ENCODE measurements at places on chromosomes 12 and 14.

DNA sequence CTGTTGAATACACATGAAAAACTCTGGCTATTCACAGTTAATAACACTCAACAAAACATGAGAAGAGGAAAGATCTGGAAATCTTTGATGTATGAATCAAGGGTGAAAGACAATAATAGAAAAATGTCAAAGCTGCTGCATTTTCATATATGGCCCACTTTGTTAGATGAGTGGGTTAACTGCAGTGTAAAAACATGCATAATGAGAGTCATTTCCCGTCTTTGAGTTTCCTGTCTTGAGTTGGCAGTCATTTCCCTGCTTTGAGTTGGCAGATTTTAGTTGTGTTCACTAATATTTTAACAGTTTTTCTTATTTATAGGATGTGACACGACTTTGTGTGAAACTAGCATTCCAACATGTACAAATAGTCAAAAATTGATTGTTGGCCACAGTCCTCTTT is 87.9 kb upstream of the PTPRQ start:
- no peak for DNase-seq

DNA sequence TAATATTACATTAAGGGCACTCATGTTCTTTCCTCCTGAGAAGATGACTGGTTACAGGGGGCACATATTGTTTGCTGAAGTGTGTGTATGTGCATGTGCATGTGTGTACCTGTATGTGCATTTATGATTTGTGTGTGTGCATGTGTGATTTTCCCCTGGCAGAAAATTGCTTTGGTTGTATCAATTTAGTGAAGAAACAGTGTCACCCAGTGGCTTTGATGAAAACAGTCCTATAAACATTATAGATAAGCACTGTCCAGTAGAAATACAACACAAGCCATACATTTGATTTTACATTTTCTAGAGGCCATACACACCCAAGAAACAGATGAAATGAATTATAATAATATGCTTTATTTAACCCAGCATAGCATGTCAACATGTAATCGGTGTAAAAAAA is 8.6 kb downstream of the PDE3A start:
- no peak for DNase-seq

DNA sequence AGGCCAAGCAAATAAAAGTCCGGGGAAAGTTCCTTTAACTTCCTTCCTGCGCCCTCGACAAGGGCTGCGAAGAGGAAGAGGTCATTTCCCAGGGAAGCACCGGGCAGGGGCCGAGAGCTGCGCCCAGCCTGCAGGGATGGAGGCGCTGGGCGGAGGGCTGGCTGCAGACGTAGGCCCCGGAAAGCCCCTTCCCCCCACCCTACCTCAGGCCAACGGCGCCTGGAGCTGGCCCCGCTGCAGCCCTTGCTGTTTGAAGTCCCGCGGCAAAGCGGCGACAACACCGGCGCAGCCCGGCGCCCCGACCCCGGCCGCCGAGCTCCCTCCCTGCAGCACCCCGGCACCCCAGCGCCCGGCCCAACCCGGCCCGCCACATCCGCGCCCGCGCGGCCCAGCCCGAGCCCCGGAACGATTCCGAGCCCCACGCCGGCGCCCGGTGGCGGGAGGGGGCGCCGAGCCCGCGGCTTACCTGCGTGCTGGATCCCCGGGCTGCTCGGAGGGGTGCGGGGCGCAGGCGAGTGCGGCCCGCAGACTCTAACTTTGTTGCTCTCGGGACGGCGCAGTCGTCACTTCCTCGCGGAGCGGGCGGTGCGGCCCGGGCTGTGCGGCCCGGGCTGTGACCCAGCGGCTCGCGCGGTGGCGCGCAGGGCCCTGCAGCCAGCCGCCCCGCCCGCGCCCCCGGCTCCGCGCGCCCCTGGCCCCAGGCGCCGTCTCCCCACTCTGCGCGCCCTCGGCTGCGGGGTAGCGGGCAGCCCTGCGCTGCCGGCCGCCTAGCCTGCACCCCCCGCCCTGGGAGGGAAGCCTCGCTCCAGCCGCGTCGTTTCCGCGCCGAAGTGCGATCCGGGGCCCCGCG is 64.8 kb upstream of the PTGR2 start:
- DNase-seq, result peak; percentile 50

GRCh38 chr12:65779946-65780345 is 44.3 kb upstream of the HMGA2 start:
- no peak for DNase-seq

DNA sequence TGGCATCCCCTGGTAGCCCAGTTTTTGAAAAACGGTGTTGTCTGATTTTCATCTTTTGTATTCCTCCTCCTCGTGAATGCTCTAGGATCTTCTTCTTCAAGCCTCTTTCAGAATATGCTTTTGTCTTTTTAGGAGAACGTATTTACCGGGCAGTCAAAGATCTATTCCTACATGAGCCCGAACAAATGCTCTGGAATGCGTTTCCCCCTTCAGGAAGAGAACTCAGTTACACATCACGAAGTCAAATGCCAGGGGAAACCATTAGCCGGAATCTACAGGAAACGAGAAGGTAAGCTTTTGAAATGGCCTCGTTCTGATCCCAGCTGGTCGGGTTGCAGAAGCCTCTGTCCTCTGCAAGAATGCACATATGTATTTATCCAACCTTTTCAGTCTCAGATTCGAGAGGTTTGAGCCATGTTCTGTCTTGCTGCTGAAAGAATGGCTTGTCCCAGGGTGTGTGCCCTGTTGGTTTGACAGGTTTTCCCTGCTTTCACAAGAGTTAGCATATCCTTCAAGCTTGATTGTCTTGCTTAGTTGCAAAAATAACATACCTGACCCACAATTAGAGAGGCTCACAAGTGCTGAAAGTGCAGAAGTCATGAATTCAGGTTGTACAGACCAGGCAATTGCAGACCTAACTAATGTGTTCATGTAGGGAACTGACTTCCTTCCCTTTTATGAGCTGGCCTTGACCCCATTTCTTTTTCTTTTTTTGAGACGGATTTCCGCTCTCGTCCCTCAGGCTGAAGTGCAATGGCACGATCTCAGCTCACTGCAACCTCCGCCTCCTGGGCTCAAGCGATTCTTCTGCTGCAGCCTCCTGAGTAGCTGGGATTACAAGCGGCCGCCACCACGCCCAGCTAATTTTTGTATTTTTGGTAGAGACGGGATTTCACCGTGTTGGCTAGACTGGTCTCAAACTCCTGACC is 6.8 kb downstream of the KMT5A start:
- DNase-seq, result peak; percentile 9

DNA sequence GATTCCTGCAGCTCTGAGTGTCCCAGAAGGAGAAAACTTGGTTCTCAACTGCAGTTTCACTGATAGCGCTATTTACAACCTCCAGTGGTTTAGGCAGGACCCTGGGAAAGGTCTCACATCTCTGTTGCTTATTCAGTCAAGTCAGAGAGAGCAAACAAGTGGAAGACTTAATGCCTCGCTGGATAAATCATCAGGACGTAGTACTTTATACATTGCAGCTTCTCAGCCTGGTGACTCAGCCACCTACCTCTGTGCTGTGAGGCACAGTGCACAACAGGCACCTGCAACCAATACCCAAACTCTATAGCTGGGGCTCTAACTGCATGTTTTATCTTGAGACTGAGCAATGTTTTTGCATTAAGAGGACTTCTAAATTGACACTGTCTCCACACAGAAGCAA is 379.2 kb upstream of the OR4E1 start:
- peak; percentile 27 for DNase-seq

GRCh38 chr14:80388980-80389711 is 177.8 kb upstream of the DIO2 start:
- DNase-seq, result no peak

DNA sequence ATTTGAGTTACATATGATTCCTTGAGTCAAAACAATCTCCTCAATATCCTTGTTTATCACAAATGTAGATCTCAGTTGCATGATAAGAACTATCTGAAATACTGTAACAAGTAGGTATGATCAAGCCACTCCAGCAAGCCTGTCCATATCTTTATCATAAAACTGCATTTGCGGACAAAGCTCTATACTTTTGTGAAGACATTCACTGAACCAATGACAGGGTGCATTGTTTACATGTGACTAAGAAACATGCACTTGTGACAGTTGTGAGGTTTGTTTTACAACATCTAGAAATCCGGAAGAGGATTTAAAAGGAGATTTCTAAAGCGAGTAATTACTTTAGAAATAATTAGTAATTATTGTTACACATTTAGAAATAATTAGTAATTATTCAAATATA is 111.7 kb downstream of the PPP2R5E start:
- DNase-seq, result no peak

GRCh38 chr12:87815771-87816585 is 213.2 kb downstream of the C12orf50 start:
- no peak for DNase-seq

- DNase-seq, result no peak
Observed at GRCh38 chr12:110338754-110339153, 57.7 kb downstream of the ATP2A2 start.

DNA sequence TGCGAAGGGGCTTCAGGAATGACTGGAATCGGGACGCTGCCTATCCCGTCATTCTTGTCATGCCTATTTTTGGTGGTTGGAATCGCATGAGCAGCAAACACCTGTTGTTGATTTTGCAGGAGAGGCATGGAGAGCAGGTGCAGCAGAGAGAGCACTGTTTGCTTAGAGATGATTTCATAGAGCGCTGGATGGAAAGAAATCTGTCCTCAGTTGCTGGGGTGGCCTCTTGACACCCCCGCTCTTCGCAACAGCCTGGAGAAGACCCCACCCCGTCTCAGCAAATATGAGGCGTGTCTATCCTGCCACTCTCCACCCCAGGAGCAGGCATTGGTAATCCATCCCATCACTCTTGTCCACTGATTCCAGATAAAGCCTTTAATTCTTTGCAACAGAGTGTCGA is 19.3 kb upstream of the NCOR2 start:
- DNase-seq, result no peak

GRCh38 chr14:85590784-85591183 is 60.8 kb downstream of the FLRT2 start:
- no peak for DNase-seq

GRCh38 chr12:120012067-120012621 is 23.1 kb downstream of the BICDL1 start:
- DNase-seq, result peak; percentile 96

- peak; percentile 25 for DNase-seq
Observed at GRCh38 chr14:97185186-97185585, 388.0 kb downstream of the VRK1 start.

DNA sequence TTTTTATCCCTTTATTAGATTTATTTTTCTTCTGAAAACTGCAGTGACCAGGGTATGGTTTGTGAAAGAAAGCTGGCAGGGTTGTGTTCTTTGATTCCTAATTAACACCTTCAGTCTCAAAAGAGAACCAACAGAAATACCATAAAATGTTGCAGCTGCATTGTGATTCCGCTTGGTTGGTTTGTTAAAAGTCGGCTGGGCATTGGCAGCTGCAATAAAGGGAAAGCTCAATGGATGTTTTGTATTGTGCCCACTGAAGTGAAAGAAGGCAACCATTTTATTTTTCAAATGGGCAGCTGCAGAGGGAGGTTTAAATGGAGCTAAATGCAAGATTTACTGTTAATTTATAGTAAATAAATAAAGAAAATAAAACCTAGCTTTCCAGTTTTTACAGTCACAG is 16.7 kb downstream of the LGR5 start:
- DNase-seq, result no peak

DNA sequence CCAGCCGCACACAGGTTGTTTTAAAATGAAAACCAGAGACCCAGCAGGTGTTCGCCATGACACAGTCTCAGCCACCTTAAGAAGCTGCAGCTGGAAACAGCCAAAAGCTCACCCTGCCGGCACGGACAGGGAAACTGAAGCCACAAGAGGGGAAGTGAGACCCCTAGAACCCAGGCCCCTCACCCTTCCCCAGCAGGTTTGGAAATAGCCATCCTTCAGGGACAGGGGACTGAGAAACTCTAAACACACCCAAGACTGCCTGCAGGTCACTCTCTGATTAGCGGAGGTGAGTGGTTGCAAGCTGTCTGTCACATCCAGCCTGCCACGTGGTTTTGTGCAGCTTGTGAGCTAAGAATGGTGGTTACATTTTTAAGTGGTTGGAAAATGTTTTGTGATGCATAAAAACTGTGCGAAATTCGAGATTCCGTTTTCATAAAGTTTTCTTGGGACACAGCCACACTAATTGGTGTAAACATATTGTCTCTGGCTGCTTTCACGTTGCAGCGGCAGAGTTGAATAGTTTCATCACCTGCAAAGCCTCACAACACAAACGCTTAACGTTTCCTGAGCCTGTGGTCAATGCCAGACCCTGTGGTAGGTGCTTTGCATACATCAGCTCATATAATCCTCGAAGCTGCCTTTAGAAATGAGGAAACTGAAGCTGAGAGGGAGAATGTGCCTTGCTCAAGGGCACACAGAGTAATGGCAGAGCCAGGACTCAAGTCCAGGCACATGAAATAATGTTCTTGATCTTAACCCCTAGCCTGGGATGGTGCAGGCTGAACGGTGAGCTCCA is 1.7 kb upstream of the SELPLG start:
- DNase-seq, result peak; percentile 56

DNA sequence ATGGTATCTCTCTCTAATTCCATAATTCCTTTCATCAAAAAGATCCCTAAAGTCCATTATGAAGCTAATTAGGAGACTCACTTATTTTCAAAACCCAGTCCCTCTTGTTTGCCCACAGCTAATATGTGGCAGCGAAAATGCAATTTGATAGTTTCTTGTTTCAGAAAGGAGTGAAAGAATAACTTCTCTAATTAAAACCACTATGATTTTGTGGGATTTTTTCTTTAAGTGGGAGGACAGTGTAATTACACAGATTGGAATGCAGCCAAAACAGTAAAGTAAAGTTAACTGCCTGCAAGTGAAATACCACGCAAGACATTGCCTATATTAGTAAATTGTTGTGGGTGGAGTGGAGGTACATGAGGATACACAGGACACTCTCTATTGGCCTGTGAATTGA is 50.0 kb downstream of the PTPRO start:
- DNase-seq, result no peak

DNA sequence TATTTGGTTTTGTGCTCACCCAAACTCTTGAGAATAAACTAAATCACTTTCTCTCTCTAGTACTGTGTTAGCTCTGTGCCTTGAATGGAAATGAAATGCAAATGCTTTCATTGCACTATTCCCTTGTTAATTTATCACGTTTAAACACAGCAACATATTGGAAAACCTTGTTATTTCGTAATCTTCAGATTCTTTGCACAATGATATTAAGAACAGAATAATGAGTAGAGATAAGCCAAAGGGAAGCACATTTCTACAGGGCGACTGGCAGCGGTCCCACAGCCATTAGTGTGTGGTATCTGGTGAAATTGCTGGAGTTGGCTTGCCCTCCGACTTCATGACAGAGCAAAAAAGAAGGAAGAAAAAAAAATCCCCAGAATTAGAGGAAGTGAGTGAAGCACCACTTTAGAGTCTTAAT is 166.1 kb upstream of the E2F7 start:
- no peak for DNase-seq

Measured in CD4-positive, alpha-beta T cell treated with Interleukin-15 for 4 hours (primary cell).